ENCODE measurements at places on chromosomes 2 and 18. TPM values are rescaled to one million over a fixed set of nuclear protein-coding genes. Genes with fewer than 3 reads are reported as not detected.

Gene UGT1A8
- not detected for total RNA-seq

Gene UPP2
- total RNA-seq = not detected

Gene AMER3
- total RNA-seq = not detected

Gene DRC1
- total RNA-seq = not detected

Gene LRP1B
- 0.08 TPM for total RNA-seq

Gene EGR4
- not detected for total RNA-seq

Gene DNER
- 0.05 TPM for total RNA-seq

Gene GALNT13
- total RNA-seq = not detected

Gene AQP12A
- not detected for total RNA-seq

Gene BMP10
- not detected for total RNA-seq

Gene KCNK3
- total RNA-seq = not detected

Gene DUSP11
- total RNA-seq = 40.4 TPM

Gene LCT
- not detected for total RNA-seq

DNA sequence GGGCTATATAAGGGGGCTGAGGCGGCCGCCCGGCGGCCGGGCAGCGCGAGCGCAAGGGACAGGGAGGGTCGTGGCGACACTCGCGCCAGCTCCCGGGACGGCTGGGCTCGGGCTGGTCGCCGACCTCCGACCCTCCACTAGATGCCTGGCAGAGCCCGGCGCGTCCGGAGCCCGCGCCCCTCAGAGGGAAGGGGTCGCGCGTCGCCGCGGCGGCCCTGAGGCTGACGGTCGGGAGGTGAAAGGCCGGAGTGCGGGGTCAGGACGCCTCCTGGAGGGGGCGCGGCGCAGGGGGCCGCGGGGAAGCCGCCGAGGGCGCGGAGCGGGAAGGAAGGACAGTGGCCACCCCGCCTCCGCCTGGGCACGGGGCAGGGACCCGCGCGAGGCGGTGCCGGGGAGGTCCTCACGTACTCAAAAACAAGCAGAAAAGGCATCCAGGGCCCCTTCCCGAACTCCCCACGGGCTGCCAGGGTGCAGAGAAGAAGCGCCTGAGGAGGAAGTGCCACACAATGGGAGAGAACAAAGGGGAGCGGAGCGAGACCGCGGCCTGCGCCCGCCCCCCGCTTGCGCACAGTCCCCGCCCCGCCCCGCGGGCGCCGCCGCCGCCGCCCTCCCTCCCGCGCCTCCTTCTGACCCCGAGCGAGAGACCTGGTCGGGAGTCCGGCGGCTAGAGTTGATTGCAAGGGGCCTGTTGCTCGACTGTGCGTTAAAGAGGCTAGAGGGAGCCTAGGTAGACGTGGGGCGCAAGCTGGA lies 776 bp upstream of the KLF7 start:
- peak; percentile 98 for DNase-seq

- no peak for DNase-seq
Observed at GRCh38 chr18:12334863-12335262, 26.8 kb downstream of the TUBB6 start.

DNA sequence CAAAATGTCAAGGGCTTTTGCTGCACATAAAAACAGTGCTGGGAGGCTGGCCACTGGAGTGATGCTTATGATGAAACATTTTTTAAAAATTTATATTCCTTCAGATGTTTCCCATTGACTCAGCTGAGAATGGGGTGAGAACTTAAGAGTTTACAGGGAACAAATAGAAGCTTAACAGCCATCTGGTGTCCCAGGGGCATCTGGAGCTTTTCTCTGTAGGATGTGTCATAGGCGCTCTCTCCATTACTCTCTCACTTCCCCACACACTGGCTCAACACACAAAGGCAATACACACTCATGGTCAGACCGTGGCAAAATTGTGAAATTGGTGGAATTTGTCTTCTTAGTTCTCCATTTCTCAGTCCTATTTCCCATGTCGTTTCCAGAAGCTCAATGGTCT lies 783.1 kb upstream of the LRRTM1 start:
- no peak for DNase-seq

- DNase-seq = no peak
Observed at GRCh38 chr2:15539999-15540398, 21.1 kb downstream of the NBAS start.

- DNase-seq = peak; percentile 62
Observed at GRCh38 chr2:47034973-47035609, 119.5 kb upstream of the MCFD2 start.

GRCh38 chr2:227592694-227593387 lies 5.9 kb upstream of the SCYGR2 start:
- no peak for DNase-seq

DNA sequence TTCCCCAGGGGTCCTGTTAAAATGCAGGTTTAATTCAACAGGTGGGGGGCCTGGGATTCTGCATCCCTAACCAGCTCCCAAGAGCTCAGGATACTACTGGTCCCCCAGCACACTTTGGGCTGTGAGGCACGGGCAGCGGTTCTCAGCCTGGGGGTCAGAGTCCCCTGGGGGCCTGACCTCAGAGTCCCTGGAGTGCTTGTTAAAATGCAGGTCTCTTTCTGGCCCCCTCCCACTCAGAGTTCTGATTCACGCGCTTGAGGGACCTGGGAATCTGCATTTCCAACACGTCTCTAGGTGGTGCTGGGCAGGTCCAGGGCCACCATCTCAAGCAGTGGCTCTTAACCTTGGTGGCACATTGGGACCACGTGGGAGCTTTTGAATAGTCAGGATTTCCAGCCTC lies 2.8 kb upstream of the OTOS start:
- DNase-seq = no peak

DNA sequence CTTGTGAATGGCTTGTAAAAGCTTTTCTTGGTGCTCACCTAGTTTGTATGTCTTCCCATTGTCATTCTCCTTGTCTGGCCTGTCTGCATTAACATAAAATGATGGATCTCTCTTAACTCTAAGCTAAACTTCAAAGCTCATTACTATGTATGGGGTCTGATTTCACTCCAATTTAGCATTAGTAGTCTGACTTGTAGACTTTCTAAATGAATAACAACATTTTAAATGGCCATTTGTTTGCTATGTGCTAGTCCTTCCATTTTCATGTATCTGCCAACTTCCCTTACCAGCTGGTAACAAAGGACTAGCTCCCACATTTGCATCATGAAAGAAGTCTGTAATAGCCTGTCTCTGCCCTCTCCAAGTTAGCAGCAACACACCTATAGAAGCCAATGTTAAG lies 324.2 kb upstream of the RGPD4 start:
- DNase-seq = no peak

- DNase-seq = no peak
Observed at GRCh38 chr2:26136451-26136850, 36.4 kb upstream of the GAREM2 start.

- DNase-seq = no peak
Observed at GRCh38 chr18:37334631-37335408, 230.8 kb downstream of the CELF4 start.

GRCh38 chr2:25845843-25846505 lies 32.3 kb downstream of the ASXL2 start:
- no peak for DNase-seq

- no peak for DNase-seq
Observed at GRCh38 chr2:52117299-52117698, 1085.4 kb upstream of the NRXN1 start.

GRCh38 chr2:188631037-188631809 lies 339.5 kb downstream of the GULP1 start:
- DNase-seq = no peak

GRCh38 chr2:110891626-110892025 lies 159.3 kb downstream of the ACOXL start:
- no peak for DNase-seq

- DNase-seq = peak; percentile 2
Observed at GRCh38 chr18:13312515-13312914, 94.0 kb downstream of the LDLRAD4 start.

DNA sequence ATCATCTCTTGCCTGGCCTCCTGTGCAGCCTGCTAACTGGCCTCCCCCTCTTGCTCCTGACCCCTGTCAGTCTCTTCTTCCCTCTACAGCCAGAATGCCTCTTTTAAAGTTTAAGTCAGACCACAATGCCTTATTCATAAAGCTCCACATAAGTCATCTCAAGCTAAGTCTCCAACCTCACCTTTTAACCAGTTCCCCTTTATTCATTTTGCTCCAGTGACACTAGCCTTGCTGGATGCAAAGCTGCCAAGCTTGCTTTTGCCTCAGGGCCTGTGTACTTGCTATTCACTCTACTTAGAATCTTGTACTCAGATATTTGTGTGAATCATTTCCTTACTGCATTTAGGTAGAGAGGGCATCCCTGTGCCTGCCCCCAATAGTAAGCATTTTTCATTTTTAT lies 180.9 kb downstream of the PDE1A start:
- no peak for DNase-seq

DNA sequence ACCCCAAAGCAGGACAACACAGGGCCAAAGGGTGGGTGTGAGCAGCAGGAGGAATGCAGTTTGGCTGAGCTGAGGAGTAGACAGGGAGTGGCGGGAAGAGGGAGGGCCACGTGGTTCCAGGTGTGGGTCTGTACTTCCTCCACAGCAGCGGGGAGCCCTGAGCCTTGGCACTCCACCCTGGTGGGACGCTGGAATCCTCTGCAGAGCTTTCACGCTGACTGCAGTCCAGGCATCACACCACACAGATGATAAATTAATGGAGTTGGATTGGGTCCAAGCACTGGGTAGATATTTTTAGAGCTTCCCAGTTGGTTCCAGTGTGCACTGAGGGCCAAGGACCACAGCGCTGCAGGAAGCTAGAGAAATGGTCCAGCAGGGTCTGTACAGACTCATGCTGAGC lies 67.0 kb upstream of the TMEM200C start:
- no peak for DNase-seq

DNA sequence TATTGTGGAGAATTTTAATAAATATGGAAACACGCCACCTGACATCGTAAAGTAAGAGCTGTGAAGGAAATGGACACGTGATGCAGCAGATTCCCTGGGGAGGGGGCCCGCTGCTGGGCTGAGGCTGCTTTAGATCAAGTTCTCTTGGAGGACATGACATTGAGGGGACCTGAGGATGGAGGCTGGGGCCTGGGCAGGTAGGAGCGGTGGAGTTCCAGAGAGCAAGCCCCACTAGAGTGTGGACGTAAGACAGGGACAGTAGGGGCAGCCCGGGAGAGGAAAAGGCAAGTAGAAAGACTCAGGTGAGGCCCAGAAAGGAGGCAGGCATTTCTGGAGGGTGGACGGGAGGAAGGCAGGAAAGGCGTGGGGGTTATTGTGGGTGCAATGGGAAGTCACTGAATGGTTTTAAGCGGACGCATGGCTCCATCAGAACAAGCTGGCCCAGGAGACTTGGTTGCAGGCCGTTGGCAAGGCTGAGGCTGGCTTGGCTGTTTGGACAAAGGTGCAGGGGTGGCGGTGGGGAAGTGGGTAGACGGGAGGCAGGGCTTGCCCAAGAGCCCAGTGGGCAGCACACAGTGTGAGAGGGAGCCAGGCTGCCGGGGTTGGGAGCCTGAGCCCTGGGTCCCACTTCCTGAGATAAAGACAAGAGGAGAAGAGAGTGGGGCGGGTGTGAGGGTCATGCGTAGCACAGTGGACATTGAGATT lies 15.7 kb downstream of the SIGLEC15 start:
- no peak for DNase-seq

DNA sequence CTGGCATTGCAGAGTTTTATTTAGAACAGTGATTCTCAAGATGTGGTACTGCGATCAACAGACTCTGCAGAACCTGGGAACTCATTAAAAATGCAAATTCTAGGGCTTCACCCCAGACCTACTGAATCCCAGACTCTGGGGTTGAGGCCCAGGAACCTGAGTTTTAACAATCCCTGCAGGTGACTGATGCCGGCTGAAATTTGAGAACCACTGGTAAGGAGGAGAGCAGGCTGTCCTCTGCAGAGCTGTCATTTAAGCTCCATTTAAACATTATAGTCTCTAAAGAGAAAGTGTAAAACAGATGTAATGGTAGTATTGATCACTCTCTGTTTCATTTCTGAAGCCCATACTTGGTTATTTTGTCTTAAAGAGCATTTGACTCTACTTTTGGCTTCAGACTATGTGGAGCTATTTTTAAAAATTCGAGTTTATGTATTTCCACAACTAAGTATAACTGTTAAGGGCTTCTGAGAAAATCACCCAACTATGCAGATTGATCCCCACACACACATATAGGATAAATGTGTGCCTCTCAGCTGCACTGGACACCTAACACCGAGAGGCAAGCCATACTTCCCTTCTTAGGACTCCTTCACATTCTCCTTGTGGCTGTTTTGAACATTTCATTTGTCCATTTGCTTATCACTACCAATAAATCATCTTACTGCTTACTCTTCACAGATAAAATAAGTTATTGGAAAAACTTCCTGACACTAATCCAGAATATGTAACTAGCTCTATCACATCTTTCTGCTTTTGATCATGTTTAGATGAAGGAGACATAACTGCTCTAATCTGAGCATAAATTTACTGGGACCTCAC lies 487.5 kb downstream of the DLGAP1 start:
- DNase-seq = no peak

- no peak for DNase-seq
Observed at GRCh38 chr2:216171011-216171410, 61.9 kb downstream of the XRCC5 start.

Data from SJSA1 (cell line).